Hindlimb muscle (tissue), 1 donor: ENCODE measurements at places on chromosomes 16 and 17. TPM values are rescaled to one million over a fixed set of nuclear protein-coding genes. Genes with fewer than 3 reads are reported as not detected.

The GGT6 gene
- polyA plus RNA-seq: 0.15 TPM

The DHRS7C gene
- polyA plus RNA-seq: 118 TPM

The TMEM220 gene
- polyA plus RNA-seq: 11.3 TPM

The TBX21 gene
- polyA plus RNA-seq: 0.15 TPM

The PYDC1 gene
- polyA plus RNA-seq: 2.3 TPM

The EMC6 gene
- polyA plus RNA-seq: 44.2 TPM

The GSE1 gene
- 70.2 TPM for polyA plus RNA-seq

The ARSG gene
- 3.5 TPM for polyA plus RNA-seq

The C17orf113 gene
- 1.8 TPM for polyA plus RNA-seq

The RPRML gene
- polyA plus RNA-seq: 0.36 TPM

The SKAP1 gene
- 0.70 TPM for polyA plus RNA-seq

The BEAN1 gene
- 0.79 TPM for polyA plus RNA-seq

The TBC1D16 gene
- 37.2 TPM for polyA plus RNA-seq

The ITGAL gene
- 4.1 TPM for polyA plus RNA-seq

The JPT2 gene
- polyA plus RNA-seq: 41.4 TPM
